Ovary (tissue), 10 donors: ENCODE measurements at places on chromosomes 12 and 14.

- DNase-seq, result no peak
These were observed 769.8 kb downstream of the C12orf50 start for GRCh38 chr12:87259391-87259790.

- no peak for DNase-seq
These were observed 161.2 kb upstream of the RTL1 start for GRCh38 chr14:101064718-101065117.

- DNase-seq, result no peak
These were observed 232.5 kb upstream of the RTL1 start for GRCh38 chr14:101135796-101136742.

DNA sequence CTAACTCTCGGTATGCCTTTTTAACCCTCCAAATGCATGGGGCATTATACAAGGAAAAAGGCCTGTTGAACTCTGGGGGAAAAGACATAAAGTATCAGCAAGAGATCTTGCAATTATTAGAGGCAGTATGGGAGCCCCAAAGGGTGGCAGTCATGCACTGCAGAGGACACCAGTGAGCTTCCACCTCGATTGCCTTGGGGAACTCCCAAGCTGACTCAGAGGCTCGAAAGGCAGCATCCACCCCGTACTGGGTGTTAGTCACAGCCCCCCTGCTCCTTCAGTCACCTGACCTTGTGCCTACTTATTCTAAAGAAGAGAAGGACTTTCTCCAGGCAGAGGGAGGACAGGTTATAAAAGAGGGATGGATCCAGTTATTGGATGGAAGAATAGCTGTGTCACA is 781.4 kb upstream of the TMEM132C start:
- DNase-seq, result no peak

DNA sequence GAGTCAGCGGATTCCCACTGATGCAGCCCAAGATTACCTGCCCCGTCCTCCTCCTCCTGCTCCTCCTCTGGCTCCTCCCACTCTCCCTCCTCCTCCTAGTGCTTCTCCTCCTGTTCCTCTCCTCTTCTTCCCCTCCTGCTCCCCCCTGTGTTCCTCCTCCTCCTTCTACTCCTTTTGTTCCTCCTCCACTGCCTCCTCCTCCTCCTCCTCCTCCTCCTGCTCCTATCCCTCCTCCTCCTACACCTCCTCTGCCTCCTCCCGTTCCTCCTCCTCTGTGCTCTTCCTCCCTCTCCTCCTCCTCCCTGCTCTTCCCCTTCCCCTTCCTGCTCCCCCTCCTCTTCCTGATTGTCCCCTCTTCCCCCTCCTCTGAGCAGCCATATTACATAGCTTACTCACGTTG is 141.3 kb downstream of the CACNA1C start:
- DNase-seq, result no peak

DNA sequence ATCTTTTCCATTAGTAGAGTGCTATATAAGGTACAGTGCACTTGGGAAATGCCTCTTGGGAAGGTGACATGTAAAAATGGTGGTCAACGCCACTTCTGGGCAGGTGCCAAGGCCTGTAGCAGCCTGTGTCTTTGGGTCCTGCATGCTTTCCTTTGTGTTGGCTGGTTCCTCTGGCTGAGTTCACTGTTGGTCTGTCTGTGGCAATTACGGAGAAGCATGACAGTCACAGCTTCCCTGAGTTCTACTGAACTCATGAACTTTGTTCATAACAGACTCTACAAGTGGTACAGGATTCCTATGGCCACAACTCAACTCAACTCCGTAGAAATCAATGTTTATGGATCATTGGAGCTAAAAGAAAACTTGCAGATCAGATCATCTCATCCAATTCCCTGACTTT is 98.0 kb downstream of the CACNA1C start:
- no peak for DNase-seq

DNA sequence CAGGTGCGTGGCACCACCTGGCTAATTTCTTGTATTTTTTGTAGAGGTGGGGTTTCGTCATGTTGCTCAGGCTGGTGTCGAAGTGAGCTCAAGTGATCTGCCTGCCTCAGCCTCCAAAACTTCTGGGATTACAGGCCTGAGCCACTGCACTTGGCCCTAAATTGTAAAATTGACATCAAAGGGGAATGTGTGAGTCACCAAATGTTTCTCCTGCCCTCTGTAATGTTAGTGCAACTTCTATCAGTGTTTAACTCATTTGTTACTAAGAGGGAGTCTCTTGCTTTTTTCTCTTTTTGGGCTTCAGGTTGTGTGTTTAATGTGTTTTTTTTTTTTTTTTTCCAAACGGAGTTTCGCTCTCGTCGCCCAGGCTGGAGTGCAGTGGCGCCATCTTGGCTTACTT is 2.3 kb downstream of the TULP3 start:
- DNase-seq, result peak; percentile 35

GRCh38 chr14:94961386-94962165 is 191.7 kb upstream of the GSC start:
- no peak for DNase-seq

GRCh38 chr12:91191513-91192111 is 9.0 kb upstream of the DCN start:
- DNase-seq, result no peak

- no peak for DNase-seq
These were observed 126.0 kb upstream of the KITLG start for GRCh38 chr12:88706286-88706685.

GRCh38 chr12:122646517-122647217 is 56.5 kb downstream of the HCAR2 start:
- DNase-seq, result no peak

DNA sequence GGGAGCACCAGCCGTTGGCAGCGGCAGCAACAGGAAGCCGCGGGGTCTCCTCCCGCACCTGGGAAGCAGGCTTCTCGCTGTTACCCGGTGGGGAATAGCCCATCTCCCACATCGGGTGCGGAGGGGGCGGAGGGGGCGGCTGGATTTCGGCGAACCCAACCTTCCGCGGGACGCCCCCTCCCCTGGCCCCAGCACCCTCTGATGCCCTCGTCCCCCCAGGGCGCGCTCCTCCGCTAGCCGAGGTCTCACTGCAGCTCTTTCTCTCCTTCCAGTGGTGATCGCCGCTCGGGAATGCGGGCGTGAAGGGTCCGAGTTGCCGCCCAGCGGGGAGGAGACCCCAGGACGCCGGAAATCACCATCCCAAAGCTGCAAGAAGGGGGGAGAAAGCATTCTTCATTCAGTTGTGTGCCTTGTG is 303 bp downstream of the SAMD4A start:
- peak; percentile 69 for DNase-seq
